K562 (cell line): ENCODE measurements at places on chromosomes 5 and 9.
A peak's percentile ranks its signal among the peaks of the same experiment; 100 is the strongest.

DNA sequence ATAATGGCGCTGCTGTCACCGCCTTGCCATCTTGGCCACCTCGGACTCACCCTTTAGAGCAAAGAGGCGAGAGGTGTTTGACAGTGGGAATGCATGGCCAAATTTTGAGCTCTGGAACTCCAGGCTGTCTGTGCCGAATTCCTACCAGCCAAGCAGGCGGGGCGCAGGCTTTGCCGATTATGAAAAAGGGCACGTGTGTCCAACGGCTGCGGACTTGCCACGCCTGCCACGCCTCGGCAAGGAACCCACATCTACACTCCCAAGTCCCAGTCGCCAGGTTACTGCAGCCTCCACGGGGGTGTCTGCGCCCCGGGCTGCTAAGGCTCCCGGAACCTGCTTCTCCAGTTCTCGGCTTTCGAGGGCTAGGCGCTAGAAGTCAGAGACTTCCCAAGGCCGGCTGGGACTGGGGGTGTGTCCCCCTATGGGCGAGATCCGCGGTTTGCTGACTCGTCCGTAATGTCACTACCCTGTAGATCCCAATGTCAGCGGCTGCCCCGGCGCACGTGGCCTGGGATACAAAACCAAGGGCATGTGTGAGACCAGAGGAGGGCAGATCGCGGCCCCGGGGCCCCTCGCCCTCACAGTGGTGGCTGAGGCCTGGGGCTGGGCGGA, 2.8 kb downstream of the NPR3 start:
- DNase-seq, result no peak

GRCh38 chr5:82517544-82518075, 239.5 kb upstream of the RPS23 start:
- DNase-seq, result no peak

DNA sequence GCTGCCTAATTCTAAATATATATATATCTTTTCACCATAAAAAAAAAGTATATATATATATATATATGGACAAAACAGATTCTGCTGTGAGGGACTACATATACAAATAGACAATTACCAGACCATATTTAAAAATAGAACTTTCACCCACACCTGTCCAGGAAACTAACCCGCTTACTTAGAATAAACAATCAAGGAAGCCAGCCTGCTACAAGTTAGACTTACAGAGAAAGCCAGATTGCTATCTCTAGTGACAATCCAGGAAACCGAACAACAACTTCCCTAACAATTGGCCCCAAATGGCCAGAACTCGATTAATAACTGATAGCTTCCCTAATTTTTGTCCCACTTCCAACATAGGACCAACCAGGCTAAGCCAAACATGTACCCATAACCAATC, 5.9 kb downstream of the GLDC start:
- DNase-seq, result no peak

- DNase-seq, result no peak
Measured at GRCh38 chr9:101652601-101653175, 57.9 kb upstream of the PPP3R2 start.

DNA sequence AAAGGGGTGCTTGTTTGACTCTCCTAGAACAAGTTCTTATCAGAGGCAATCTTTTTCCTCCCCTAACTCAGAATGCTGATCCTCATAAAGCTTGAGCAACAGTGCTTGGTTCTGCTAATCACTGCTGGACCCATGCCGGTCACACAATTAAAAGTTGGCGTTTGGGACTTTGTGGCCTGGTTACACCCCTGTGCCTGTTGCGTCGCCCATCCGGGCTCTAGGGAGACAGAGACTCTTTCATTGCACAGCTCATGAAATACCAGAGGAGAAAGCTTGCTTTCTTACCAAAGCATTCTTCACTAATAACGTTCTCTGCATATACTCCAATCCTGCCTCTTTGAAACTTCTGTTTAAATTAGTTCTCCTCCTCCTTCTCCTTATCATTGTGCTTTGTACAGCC, 301.1 kb downstream of the NR3C1 start:
- no peak for DNase-seq

DNA sequence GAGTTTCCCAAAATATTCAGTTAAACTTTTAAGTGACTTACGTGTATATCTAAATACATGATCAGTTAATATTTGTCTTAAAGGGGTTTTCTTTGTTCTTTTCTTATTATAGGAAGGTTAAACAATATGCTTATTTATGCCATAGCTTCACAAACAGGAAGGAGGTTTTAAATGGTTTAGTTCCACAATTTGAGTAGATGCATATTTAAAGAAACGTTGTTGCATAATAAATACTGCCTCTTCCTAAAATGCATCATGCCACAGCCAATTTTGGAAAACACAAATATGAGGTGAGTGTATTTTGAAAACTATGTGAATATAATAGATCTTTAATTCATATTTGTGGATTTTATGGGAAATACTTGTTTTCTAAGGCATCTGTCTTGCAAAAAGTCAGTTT, 2.5 kb upstream of the ADRB2 start:
- DNase-seq, result no peak

DNA sequence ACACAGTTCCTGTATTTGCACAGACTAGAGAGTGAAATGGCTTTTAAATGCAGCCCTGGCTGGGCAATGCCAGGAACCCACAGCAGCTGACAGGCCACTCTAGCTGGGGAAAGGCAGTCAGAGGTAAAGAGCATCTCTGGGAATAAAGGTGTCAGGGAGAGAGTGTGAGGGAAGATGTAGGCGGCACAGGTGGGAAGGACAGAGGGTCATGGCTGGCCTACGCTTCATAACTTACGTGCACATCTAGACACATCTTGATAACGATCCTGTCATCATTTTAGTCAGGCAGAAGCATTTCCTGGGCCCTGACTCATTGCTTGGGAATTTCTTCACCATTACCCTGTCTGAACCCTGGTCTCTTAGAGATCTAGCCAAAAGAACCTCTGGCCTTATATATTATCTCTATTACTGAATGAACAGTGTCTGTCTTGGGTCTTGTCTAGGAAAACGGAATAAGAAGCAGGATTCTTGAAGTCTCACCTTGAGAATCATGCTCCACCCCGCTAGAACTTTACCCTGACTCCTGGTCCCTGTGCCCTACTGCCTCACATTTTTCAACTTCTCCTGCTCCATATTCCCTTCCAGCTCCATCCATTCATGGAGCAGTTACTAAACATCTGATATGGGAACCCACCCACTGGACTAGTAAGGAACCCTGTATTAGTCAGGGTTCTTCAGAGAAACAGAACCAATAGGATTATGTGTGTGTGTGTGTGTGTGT, 106.4 kb upstream of the ELL2 start:
- DNase-seq, result no peak

DNA sequence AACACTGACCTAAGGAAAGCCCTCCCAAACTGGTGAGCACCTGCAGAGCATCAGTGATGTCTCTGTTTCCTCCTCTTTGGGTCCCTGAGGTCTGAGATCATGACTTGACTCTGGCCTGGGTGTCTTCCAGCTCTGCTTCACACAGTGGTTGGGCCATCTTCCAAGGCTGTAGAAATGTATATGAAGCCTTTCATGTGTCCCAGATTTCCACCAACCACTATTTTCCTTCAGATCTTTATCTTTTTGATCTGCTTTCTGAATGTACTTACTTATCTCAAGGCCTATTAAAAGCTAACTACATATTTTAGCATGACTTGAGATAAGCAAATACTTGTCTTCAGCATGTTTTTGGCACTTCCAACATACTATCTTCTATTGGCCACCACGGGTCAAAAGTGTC, 47.1 kb downstream of the PRELID2 start:
- no peak for DNase-seq

DNA sequence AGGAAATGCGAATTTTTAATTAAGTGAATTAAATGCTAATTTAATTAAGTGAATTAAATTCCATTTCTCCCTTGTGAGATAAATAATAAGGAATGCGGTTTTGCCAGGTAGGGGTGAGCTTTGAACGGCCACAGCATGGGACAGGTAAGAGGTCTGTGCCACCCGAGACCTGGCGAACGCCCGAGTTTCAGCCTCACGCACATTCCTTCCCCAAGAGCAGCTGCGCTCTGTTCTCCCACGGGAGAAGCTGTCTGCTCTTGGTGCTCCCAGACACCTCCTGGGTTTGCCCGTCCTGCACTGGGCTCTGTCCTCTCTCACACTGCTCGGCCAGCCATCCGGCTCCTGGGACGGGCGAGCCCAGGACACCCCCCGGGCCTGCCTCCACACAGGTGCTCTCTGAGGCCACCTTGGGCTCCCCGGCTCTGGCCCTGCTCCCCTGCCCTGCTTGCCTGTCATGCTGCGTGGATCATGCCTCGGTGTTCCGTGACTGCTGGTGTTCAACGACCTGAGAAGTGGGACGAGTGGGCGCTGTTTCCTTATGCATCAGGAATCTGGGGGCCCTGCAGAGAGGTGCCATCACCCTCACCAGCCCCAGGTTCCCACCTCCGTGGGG, 13.7 kb upstream of the CAMSAP1 start:
- DNase-seq, result no peak

DNA sequence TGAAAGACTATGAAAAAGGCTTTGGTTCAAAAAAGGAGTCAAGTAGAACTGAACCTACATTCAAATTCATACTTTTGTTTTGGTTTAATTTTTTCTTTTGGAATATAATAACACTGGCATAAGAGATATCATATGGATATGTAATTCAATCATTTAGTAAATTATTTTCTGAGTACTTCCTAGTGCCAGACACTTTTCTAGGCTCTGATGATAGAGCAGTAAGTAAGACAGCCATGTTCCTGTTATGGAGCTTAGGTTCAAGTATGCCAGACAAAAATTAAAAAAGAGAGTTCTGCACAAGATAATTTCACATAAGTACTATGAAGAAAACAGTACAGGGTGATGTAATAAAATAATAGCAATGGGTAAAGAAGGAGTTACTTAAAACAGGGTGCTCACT, 1074.0 kb downstream of the PTPRD start:
- no peak for DNase-seq

DNA sequence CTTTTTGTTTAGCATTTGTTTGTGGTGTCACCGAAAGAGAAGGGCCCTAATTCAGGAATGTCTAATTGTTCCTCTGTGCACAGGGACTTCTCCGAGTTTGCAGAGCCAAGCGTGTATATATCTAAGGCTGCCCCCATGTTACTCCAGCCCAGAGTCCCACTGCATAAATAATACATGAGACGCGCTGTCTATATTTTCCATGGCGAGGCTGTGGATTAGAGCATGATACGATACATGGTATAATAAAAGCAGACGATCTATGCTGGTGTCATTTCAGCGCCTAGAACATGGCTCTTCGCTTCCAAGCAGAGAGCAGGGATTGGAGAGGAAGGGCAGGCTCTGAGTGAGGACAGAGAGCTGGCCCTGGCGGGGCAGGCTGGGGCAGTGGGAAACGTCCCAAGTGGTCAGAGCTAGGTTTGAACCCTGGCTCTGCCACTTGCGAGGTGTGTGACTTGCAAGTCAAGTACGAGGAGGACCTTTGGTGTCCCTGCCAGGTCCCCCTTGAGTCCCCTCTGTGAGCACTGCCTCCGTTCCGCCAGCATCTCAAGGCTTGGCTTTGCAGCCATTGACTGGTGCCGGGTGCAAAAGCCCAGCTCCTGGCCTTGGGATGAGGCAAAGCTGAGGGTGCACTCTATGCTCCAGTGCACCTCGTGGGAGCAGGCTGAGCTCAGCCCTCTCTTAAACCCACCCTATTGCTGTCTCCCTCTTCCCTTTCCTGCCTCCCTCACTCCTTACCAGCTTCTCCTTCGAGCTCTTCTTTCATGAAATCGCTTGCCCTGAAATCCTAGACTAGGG, 29.2 kb upstream of the LAMC3 start:
- peak; percentile 59 for DNase-seq

- no peak for DNase-seq
Measured at GRCh38 chr5:150765011-150765798, 6.4 kb upstream of the DCTN4 start.

GRCh38 chr5:159700016-159700415, 216.3 kb upstream of the ADRA1B start:
- DNase-seq, result no peak

GRCh38 chr5:151070449-151070848, 10.4 kb downstream of the TNIP1 start:
- no peak for DNase-seq

DNA sequence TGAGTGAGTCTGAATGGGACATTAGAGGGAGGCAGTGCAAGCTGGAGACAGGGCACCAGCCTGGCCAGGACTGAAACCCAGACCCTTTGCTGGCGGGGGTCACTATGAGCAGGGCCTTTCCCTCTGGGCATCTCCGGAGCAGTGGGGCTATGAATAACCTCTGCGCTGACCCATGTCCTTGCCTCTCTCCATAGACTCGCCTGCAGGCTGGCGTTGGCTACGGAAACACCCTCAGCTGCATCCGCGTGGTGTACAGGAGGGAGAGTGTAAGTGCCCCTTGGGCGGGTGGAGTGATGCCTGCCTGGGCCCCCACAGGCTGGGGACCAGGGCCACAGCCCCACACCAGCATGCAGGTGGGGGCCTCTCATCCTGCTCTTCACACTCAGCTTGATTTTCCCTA, 15.8 kb downstream of the SLC25A48 start:
- no peak for DNase-seq

DNA sequence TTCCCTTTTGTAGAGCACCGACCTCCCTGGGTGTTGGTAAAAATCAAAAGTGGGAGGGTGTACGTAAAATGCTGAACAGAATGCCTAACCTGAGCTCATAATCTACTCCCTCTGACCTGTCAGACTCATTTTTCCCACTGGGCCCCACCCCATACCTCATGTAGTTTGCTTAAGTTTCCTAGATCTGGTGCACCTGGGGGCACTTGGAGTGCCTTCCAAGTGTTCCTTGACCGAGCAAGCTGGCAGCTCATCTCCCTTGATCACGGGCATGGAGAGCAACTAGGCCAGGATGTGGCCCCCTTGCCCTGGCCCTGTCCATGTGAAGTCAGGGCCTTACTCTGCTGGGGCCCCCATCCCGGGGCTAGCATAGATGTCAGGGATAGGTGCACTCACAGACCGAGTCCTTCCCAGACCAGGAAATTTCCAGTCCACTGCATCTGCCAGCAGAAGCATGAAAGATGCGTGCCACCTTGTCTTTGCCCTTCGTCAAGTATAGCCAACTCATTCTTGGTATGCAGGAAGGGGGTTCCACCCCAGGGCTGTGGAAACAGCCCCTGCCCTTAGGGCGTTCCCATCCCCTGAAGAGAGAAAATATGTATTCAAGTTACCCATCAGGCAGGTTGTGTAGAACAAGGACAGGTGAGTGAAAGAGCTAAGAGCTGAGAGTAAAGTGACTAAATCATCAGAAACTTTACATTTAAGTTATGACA, 41.9 kb downstream of the SLC22A5 start:
- no peak for DNase-seq

- DNase-seq, result no peak
Measured at GRCh38 chr9:98532147-98532546, 176.6 kb downstream of the GABBR2 start.

- DNase-seq, result no peak
Measured at GRCh38 chr5:172478256-172478655, 23.9 kb upstream of the SH3PXD2B start.

- no peak for DNase-seq
Measured at GRCh38 chr9:127384901-127385300, 12.1 kb upstream of the SLC2A8 start.

GRCh38 chr9:90299968-90300367, 342.7 kb downstream of the DIRAS2 start:
- DNase-seq, result no peak

GRCh38 chr9:136015656-136016571, 54.7 kb upstream of the UBAC1 start:
- no peak for DNase-seq
